IMR-90 (cell line): ENCODE measurements at places on chromosomes 2 and 18. TPM values are rescaled to one million over a fixed set of nuclear protein-coding genes. Genes with fewer than 3 reads are reported as not detected.

Gene GATA6
- 2.5 and 3.3 TPM in 2 replicates for total RNA-seq

Gene DYSF
- under 0.01 and 0.18 TPM in 2 replicates for total RNA-seq

Gene KCNS3
- 4.3 and 5.3 TPM in 2 replicates for total RNA-seq

Gene TUBA3E
- total RNA-seq, result not detected in 2 replicates

Gene ANKRD23
- 0.54 and 0.83 TPM in 2 replicates for total RNA-seq

Gene TMEM178A
- total RNA-seq, result 0.18 and 0.28 TPM in 2 replicates

Gene PRKRA
- 53.6 and 55.5 TPM in 2 replicates for total RNA-seq

Gene RFX8
- 1.9 and 2.9 TPM in 2 replicates for total RNA-seq

Gene LIPG
- total RNA-seq, result under 0.01 TPM in 1 of 2 replicates, not detected in the other

Gene ZC3H6
- total RNA-seq, result 2.0 and 2.2 TPM in 2 replicates

Gene LYG2
- not detected in 2 replicates for total RNA-seq

Gene PJVK
- 0.28 and 0.72 TPM in 2 replicates for total RNA-seq

Gene CHPF
- total RNA-seq, result 24.0 and 27.2 TPM in 2 replicates
